ENCODE measurements at places on chromosomes 1 and 21. TPM values are rescaled to one million over a fixed set of nuclear protein-coding genes. Genes with fewer than 3 reads are reported as not detected.
A peak's percentile ranks its signal among the peaks of the same experiment; 100 is the strongest.

Gene RUNX1
- total RNA-seq, result 33.5 TPM

Gene COL6A1
- 87.5 TPM for total RNA-seq

Gene SELENBP1
- 0.42 TPM for total RNA-seq

Gene PDZK1
- 0.27 TPM for total RNA-seq

Gene ADAM30
- total RNA-seq, result not detected

Gene IGSF21
- total RNA-seq, result not detected

Gene SPRR5
- not detected for total RNA-seq

Gene MR1
- total RNA-seq, result 6.6 TPM

Gene TNFRSF8
- total RNA-seq, result 0.17 TPM

Gene HCRTR1
- not detected for total RNA-seq

Gene S100A12
- total RNA-seq, result not detected

DNA sequence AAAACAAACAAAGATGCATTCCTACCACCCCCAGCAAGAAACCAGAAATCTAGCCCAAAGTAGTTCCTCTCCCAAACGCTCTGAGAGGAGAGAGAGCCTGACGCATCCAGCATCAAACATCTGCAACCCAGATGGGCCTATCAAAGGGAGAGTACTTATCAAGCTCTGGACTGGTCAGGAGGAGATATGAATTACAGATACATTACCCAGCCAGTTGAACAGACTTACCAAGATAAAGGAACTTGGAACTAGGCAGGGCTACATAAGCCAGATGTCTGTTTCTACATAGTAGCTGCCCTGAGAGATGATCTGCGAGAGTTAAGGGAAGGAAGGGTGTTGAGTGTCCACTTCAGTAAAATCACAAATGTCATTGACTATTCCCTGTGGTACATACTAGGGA, 138.4 kb downstream of the PAPPA2 start:
- DNase-seq, result no peak

GRCh38 chr1:182614796-182615454, 10.7 kb upstream of the RGS16 start:
- no peak for DNase-seq

- no peak for DNase-seq
Measured at GRCh38 chr1:54977533-54978297, 2.7 kb upstream of the TMEM61 start.

GRCh38 chr1:156129687-156130577, 15.4 kb downstream of the LMNA start:
- peak; percentile 93 for DNase-seq

GRCh38 chr1:111504097-111504496, 664 bp upstream of the ADORA3 start:
- no peak for DNase-seq

- no peak for DNase-seq
Measured at GRCh38 chr1:56390232-56390867, 189.0 kb downstream of the PLPP3 start.

DNA sequence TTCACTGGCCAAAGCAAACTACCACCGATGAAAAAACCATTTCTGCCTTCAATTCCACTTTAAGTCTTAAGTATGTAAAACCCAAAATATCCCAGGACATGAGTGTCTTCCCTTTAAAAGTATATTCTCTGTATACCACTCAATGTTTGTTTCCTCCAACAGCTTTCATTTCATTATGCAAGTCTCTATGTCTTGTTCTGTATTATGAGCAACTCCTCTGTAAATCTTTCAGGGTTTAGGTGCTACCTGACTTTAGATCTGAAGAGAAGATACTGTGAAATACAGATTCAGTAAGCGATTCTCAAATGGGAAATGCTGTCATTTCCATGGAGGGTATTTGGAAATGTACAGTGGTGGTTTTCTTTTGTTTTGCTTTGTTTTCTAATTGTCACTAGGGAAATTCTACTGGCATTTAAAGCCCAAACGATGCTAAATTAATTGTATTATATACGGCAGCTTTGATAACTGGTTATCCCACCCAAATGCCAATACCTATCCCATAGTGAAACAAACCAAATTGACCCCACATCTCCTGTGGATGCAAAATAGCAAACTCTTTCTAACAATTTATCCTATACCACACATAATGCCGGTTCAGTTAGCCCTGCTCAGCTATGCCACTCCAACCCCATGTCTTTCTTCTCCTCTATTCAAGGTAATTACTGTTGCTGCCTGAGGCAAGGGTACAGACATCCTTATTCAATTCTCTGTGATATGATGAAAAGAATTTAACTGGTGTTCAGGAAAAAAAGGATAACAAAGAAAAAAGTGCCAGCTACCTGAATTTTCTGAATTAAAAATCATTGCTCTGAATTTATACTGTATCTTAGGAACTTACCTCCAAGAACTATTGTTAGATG, 182.8 kb downstream of the EIF4G3 start:
- no peak for DNase-seq

GRCh38 chr1:154953611-154954038, 2.3 kb downstream of the PBXIP1 start:
- DNase-seq, result no peak

DNA sequence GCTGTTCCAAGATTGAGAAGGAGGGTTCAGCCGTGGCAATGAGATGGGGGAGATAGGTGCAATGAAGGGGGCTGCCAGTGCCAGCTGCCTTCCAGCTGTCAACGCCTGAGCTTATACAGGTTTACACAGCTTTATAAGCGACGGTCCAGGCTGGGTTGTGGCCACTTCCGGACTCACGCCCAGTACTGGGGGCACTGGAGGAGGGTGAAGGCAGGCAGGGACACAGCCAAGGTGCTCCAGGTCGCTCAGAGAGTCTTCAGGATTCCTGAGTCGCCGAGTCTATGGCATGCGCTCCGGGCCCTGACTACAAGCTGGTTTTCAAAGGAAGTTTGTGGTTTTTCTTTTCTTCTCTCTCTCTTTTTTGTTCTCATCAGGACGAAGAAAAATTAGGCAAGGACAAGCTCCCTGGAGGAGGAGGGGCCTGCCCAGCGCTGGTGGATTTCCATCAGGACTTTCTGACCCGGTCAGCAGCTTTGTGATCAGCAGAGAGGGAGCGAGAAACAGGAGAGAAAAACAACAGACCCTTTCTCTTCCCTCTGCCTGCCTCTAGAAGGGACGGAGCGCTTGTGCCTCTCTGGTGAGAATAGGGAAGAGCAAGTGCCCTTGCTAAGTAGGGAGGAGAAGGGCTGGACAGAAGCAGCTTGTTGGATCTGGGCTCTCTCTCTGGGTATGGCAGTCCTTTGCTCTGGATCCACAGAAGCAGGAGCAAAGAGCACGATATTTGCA, at the start of gene MINDY1:
MINDY1 (minus strand) TSS at position 576 of the 726 bp plus-strand sequence. CDS start 4,285 bp downstream, outside the sequence.
- DNase-seq, result peak; percentile 48

GRCh38 chr1:59879574-59879973, 47.0 kb downstream of the CYP2J2 start:
- peak; percentile 38 for DNase-seq

DNA sequence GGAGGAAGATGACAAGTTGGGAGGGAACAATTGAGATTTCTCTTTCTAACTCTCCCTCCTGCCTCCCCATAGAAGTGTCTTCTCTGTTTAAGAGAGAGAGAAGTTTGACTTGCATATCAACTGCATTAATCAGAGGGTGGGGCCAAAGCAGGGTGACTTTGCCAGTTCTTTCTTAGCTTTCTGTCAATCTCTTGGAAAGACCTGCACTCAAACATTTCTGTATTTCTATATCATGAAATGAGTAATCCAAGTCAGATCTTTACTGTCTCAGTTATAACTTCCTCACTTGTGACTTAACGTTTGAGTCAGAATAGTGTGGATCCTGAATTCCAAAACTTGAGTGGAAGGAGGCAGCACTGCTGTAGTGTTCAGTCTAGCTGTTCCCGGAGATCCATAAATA, 180.8 kb upstream of the KCNK2 start:
- DNase-seq, result no peak

DNA sequence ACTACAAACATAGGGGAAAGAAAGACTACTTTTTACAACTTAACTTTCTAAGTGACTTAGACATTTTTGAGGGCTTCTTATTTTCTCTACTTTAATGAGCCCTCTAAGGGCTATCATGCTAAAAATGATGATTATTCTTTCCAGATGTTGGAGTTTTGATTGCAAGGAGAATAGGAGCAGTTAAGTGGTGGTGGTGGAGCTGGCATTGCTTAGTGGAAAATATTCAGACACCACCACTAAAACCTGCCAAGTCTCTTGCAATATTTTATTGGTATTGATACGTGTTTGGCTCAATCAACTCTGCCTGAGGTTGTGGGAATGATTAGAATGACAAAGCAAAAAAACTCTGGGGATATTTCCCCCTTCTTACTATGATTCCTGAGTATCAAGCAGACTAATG, 82.6 kb upstream of the PTGFR start:
- DNase-seq, result no peak

- no peak for DNase-seq
Measured at GRCh38 chr1:151009206-151009587, 948 bp downstream of the PRUNE1 start.

DNA sequence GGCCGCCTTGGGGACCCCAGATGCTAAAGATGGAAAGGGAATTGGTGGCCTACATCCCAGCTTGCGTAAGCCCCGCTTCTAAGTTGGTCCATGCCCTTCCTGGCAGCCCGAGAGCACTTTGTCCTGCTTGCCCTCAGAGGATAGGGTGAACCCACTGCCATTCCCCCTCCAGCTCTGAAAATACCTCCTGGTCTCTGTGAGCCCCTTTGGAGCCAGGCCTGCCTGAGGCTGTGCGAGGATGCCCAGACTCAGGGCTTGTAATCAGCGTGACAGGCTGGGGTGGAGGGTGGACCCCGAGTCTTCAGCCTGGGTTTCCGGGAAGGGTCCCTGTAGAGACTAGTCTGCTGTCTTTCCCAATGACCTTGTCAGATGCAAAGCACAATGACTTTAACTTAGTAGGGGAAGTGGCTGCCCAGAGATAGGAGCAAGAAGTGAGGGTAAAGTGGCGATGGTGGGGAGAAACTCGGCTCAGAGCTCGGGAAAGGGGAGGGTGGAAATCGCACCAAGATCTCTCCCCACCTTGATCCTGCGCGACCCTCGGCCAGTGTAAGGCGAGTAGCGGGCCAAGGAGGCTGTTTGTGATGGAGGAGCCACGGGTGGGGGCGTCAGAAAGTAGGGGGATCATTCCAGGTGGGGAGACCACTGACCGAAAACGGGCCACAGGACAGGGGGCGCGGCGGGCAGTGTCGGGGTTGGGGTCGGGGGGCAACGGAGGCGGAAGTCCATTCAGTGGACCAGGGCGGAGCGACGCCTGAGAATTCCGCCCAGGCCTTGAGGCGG, 2.7 kb upstream of the HES3 start:
- DNase-seq, result no peak

- DNase-seq, result no peak
Measured at GRCh38 chr1:197807216-197807615, 31.9 kb upstream of the DENND1B start.

GRCh38 chr1:109498161-109498801, 4.4 kb downstream of the CYB561D1 start:
- DNase-seq, result no peak

DNA sequence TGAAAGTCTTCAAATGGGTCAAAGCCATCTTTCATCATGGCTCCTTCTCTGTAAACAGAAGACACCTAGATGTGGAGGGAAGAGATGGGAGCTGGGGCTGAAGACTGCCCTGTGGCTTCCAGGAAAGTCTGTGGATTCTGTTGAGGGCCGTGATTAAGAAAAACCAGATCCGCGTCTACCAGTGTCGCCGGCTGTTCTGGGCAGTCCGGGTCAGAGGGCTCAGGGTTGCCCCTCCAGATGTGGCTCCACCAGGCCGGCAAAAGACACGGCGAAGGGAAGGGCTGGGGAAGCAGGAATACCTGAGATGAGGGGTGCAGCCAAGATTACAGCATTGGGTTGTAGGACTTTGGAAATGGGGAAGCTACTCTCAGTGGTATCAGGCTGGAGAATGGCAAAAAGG, 162.6 kb downstream of the RHOU start:
- DNase-seq, result no peak

DNA sequence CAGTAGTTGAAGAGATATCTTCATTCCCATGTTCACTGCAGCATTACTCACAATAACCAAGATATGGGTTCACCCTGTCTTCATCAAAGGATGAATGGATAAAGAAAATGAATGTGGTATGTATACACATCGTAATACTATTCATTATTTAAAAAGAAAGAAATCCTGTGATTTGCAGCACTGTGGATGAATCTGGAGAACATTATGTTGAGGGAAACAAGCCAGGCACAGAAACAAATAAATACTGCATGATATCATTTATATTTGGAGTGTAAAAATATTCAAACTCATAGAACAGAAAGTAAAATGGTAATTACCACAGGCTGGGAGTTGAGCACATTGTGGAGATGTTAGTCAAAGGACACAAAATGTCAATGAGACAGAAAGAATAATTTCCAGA, 977.2 kb downstream of the AMY1C start:
- DNase-seq, result no peak

DNA sequence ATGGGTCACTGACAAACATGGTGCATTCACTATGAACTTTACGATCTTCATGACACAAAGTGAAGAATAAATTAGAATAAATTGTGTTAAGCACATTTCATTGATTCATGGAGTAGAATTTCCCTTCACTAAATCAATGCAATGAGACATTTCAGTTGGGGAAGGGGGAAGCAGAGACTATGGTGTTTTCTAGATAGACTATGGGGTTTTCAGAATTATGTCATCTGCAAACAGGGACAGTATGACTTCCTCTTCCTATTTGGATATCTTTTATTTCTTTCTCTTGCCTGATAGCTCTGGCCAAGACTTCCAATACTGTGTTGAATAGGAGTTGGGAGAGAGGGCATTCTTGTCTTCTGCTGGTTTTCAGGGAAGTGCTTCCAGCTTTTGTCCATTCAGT, 80.0 kb upstream of the C1orf105 start:
- DNase-seq, result no peak

DNA sequence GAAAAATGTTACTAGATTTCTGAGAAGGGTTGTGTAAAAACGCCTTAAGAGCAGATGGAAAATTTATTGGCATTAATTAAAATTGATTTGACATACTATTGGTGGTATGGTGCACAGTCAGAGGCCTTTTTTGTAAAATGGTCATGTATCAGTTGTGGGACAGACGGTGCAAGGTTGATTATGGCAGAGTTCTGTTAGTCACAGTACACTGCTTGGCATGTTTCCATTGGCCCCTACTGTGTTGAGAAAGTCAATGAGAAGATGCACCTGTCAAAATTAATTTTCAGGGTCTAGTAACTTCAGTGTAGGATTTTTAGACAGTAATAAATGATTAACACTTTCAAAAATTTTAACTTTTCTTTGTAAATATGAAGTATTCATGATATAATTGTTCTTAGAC, 4.4 kb downstream of the B3GALT2 start:
- DNase-seq, result no peak

DNA sequence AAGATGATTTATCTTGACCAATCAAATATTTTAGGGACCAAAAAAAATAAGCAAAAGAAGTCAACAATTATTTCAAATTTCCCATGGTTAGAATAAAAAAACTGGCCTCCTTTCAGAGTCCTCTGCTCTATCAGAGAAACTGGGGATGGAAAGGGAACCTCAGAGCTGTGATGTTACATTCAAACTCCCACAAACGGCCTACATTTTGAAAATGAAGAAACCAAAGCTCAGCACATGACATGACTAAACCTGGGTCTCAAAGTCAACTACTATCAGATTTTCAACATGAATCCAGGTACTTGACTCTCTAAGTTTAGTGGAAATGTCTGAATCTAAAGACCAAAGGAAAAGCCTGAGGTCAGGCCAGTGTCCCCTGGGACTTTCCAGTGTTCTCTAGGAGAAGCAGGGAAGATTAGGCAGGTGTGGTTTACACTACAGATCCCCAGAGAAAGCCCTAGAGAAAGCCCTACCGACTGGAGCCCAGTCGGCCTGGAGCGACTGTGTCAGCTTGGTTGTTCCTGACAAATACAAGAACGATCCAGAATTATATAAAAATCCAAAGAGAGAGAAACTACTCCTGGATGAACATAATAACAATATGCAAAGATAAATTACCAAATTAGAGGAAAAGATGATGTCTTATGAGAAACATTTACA, 24.8 kb downstream of the JAK1 start:
- no peak for DNase-seq

GRCh38 chr1:221845650-221846371, 103.9 kb upstream of the DUSP10 start:
- DNase-seq, result peak; percentile 33

Data from HCT116 (cell line).